ENCODE measurements at places on chromosomes 12 and 14.
A peak's percentile ranks its signal among the peaks of the same experiment; 100 is the strongest.

- DNase-seq: peak; percentile 4
Observed at GRCh38 chr12:10033783-10034545, 3.5 kb downstream of the CLEC9A start.

DNA sequence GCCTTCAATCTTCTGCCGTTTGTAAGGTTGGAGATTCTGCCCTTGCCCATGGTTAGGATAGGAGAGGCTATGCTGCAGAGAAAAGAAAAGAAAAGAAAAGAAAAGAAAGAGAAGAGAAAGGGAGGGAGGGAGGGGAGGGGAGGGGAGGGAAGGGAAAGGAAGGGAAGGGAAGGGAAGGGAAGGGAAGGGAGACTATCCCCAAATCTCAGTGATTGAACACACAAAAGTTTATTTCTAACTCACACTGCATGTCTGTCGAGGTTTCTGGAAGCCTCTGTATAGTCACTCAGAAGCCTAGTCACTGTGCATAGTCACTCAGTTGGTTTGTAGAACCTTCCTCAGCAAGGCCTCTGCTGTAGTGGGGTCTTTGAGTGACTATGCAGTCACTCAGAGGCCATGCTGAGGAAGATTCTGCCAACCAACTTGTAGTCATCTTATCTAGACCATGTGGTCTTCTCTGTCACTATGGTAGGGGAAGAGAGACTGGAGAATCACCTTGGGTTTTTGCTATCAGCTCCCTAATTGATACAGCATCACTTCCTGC, 52.3 kb upstream of the ABCC9 start:
- no peak for DNase-seq

- DNase-seq: no peak
Observed at GRCh38 chr14:99944241-99944651, 121.0 kb upstream of the EVL start.

DNA sequence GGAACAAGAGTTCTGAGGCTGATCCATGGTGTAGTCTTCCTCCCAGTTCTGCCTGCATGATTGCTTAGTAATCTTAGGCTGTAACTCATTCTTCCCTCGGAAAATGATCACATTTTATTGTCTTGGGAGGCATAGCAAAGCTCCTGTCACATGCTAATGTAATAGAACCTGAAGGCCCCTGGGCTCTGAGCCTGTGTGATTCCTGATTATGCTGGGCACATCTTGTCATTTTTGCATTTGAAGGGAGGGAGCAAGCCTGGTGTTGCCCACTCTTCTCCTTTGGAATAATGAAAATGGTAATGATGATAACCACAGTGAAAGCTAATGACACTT, 215.4 kb downstream of the MSRB3 start:
- no peak for DNase-seq

DNA sequence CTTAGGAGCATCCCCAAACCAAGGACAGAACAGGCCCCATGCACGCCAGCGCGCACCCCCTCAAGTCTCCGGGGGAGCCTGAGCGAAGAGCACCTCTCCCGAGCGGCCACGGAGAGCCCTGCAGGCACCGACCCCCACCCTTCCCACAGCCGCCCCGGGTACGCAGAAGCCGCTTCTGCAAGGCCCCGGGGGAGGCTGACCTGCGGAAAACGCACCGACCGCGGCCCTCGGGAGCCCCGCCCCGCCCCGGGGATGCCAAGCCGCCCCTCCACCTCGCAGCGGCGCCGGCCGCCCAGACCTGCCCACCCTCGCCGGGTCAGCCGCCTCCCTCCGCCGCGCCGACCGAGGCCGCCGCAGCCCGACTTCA, 385 bp downstream of the CAPRIN2 start:
- DNase-seq: no peak

DNA sequence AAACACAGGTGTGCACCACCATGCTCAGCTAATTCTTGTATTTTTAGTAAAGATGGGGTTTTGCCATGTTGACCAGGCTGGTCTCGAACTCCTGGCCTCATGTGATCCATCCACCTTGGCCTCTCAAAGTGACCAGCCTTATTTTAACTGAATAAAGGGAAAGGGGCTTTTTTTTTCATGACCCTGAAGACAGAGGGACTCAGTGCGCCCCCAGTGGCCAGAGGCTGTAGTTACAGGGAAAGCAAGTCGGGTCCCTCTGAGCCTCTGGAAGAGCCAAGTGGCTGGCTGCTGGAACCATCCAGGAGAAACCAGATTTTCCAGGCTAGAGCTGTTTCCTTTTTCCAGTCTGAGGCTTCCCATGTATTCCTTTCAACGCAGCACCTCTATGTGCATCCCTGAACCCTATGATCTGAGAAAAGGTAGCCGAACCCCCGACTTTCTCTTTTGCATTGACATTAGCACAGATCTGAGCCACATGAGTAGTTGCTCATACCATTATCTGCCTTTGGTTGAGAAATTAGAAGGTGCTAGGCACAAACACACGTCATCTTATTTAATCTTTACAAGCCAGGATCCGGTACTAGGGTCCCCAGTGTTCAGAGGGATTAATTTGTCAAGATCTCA, 342.7 kb downstream of the CACNA1C start:
- peak; percentile 49 for DNase-seq

- DNase-seq: no peak
Observed at GRCh38 chr14:31543969-31544799, 17.0 kb upstream of the NUBPL start.

GRCh38 chr12:120013659-120014380, 24.8 kb downstream of the BICDL1 start:
- DNase-seq: no peak

GRCh38 chr14:30450631-30451545, 108.1 kb upstream of the G2E3 start:
- peak; percentile 1 for DNase-seq

- DNase-seq: peak; percentile 41
Observed at GRCh38 chr14:38391334-38391733, 135.4 kb upstream of the CLEC14A start.

DNA sequence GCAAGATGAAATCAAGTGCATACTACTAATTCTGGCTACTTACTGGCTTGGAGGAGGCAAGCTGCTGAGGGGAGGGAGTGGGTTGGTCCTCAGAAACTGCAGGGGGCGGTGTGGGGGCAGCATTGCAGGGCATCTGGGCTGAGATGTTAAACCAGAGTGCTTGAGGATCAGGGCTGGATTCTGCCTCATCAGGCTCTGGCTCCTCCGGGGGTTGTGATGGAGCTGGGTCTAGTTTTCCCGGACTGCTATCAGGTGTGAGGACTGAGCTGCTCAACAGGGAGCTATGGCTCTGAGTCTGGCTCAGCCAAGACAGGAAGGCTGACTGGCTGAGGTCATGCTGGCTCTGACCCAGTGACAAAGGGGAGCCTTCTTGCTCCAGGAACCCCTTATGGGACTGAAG, 28.6 kb downstream of the BAZ2A start:
- no peak for DNase-seq

DNA sequence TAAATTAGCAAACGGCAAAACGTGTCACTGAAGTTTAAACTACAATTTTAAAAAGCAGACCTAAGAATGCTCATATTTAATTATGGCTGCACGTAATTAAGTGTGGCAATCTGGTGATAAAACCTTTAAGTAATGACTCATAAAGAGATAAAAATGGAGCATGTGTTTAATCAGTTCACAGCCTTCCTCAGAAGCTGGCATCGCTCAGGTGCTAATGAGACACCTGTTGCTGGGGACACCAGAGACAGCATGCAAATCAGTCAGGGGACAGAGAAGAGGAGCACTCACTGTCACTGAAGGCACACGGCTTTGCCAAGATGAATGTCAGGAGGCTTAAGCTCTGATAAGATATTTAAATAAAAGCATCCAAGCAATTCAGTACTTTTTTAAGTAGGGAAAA, 840.3 kb downstream of the GALC start:
- no peak for DNase-seq

DNA sequence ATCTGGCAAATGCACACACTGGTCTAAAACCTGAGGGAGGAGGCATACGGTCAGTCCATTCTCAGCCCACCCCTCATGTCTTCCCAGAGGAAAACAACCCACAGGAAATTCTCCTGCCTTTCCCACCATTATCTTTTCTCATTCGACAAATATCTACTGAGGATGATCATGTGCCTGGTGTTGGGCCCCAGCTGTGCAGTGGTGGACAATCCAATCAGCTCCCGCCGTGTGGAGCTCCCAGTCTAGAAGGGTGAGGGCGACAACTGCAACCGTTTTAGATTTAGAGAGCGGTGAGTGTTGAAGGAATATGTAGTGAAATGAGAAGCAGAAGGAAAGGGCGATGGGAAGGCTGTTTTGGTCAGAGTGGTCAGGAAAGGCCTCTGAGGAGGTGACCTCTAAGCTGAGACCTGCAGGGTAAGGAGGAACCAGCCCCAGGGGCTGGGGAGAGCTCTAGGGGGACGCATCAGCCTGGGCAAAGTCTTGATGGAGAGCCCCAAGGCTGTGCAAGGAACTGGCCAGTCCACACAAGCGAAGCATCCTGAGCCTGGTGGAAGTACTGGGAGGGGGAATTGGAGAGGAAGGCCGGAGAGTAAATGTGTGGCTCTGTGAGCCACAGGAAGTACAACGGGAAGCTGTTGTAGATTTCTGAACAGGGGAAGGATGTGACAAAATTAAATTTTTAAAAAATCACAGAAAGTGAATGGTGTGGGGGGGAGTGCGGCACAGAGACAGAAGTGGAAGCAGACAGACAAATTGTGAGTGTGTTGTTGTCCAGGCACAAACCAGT, 192.8 kb downstream of the NTF3 start:
- DNase-seq: no peak

All from fibroblast of skin of scalp (primary cell).